ENCODE measurements at places on chromosomes 7 and 10.

DNA sequence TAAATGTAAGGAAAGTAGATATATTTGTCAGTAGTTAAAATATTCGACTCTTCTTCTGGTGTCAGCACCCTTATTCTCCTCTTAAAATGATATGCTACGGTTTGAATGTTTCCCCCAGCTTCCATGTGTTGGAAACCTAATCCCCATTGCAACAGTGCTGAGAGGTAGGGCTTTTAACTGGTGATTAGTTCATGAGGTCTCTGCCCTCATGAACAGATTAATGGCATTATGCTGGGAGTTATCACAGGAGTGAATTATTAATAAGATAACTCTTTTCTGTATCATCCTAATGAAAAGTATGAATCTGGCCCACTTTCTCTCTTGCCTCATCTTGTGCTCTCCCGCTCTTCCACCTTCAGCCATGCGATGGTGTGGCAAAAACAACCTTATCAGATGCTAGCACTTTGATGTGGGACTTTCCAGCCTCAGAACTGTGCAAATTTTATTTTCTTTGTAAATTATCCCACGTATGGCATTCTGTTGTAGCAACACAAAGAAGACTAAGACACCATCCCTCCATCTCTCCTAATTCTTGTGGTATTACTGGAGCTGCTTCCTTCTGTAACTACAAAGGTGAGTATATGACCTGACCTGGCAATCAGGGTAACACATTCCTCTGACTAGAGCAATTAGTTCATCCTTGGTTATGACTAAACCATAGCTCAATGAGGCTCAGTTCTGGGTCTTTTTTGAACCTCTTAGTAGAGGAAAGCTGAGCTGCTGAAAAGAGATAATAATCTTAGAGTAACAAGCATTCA is 171.1 kb upstream of the TMEM196 start:
- DNase-seq, result no peak

DNA sequence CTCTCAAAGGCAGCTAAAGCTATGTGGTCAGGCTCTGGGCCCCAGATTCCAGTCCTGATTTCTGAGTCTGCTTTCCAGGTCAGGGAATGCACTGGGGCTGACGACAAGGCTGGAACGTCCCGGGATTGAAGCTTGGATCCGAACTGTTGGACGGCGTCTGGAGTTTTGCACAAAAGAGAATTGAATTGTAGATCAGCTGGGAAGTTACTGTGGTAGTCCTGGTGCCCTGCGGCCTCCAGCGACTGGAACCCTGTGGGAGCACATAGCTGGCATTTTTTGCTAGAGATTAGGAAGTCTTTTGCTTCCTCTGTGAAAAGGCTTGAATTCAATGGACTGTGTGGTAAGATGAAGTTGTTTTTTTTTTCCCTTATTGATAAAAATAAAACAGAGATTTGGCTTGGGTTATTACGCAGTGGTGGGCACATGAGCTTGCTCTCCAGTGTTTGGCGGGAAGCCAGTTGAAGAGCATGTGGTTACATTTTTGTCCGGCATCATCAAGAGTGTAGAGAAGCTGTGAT is at the start of gene HK1:
HK1 (plus strand) TSS at position 51 of the 518 bp plus-strand sequence.
- no peak for DNase-seq

GRCh38 chr7:18212758-18213157 is 185.1 kb upstream of the PRPS1L1 start:
- DNase-seq, result no peak

DNA sequence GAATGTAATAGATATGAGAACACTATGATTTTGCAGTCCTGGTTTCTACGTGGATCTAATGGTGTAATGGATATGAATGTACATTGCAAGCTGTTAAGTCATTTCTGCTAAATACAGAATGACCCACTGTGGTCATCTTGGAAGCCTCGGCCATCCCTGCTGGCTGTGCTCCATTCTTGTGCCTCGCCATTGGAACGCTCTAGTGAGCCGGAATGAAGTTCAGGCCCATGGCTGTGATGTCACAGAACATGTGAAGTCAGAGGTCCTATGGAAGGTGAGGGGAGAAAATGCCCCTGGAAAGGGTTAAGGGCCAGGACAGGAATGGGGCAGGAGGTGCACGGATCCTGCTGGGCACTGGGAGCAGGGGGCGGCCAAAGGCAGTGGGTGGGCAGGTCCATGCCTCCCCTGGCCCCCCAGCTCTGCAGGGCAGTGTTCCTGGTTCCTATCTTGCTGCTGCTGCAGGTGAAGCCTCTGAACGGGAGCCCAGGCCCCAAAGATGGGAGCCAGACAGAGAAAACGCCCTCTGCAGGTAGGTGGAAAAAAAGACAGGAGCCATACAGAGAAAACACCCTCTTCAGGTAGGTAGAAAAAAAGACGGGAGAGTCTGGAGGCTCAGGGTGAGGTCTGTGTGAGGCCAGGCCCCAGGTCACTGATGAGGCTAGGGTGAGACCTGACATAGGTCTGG is at the start of gene LLCFC1:
LLCFC1 (plus strand) TSS at position 259 of the 685 bp plus-strand sequence; CDS start at position 397, 138 bp downstream.
- no peak for DNase-seq

DNA sequence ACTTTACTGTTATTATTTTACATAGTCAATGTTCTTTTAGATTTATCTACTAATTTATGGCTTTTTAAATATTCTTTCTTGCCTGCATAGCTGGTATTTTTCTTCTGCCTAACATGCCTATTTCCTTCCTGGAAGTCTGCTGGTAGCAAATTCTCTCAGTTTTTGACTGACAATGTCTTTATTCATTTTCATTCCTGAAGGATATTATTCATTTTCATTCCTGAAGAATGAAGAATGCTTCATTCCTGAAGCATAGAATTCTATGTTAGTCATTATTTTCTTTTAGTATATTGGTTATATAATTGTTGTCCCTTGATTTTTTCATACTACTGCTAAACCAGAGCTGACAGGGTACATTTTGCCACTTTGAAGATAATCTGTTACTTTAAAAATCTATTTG is 41.8 kb downstream of the TMEM168 start:
- no peak for DNase-seq

DNA sequence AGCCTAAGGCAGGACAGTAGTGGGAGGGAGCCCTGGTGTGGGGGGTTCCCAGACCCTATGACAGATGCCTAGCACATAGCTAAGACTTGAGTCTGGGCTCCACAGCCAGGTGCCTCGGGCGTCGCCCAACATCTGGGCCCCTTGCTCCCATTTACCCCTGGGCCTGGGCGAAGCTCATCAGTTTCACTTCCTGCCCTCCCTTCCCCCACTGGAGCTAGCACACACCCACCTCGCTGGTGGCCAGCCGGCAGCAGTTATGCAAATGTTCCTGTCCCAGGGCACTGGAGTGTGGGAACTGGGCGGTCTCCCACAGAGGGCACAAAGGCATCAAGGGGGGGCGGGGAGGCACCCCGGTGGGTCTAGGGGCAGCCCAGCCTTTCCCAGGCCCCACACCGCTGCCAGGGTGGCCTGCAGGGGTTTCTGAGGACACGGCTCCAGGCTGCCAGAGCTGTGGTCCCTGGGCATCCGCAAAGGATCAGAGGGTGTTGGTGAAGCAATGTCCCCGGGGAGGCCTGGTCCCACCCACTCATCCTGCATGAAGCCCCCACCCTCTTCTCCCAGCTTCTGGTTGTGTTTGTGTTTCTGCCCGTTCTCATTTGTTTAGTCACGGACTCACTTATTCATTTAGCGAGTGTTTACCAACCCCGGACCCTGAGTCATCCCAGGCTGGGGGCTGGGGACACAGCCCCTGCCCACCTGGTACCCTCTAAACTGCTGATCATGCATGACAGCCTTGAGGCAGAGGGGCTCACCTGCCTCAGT is 20.4 kb downstream of the SH2B2 start:
- peak; percentile 96 for DNase-seq

DNA sequence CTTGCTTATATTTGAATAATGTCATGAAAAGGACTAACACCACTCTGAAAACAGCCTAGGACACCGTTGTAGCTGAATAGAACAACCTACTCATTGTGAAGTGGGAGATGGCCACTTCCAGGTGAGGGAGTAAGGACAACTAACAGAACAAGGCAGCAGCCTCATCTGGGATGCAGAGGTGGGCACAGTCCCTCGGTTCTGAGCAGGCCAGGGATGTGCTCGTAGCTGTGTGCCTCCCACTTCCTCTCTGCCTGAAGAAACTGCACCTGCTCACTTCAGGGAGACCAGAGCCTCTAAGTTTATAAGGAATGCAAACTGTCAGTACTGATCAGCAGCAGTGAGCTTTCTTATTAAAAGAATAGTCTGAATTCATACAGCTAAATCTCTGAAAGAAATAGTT is 2.5 kb downstream of the VSTM4 start:
- no peak for DNase-seq

GRCh38 chr7:102832674-102833073 is 80.1 kb upstream of the LRRC17 start:
- DNase-seq, result no peak

DNA sequence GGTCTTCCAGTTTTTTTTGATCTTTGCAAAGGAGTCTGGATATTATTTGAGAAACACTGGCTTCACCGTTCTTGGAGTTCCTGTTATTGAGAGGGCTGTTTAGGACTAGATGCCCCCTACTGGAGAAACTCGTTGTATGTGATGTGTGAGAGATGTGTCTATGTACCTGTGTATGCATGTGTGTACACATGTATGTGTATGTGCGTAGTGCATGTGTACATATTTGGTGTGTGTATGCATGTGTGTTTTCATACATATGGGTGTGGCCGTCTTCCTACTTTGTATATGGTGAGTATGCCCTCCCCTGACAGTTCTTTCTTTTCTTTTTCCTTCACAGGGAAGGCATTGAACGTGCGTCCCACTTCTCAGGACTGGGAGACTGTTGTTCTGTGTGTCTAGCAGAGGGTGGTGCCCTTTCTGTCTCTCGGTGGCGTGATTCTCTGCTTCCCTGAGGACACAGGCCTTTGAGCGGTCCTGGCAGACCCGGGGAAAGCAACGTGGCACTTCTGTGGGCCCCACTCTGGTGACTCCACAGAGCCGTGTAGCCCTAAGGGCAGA is 3.0 kb upstream of the CALHM3 start:
- DNase-seq, result no peak

- DNase-seq, result no peak
Observed at GRCh38 chr7:139799586-139799985, 21.8 kb upstream of the HIPK2 start.

GRCh38 chr10:3468919-3469638 is 296.5 kb upstream of the PITRM1 start:
- DNase-seq, result no peak

- DNase-seq, result no peak
Observed at GRCh38 chr10:4334871-4335270, 491.1 kb upstream of the AKR1E2 start.

DNA sequence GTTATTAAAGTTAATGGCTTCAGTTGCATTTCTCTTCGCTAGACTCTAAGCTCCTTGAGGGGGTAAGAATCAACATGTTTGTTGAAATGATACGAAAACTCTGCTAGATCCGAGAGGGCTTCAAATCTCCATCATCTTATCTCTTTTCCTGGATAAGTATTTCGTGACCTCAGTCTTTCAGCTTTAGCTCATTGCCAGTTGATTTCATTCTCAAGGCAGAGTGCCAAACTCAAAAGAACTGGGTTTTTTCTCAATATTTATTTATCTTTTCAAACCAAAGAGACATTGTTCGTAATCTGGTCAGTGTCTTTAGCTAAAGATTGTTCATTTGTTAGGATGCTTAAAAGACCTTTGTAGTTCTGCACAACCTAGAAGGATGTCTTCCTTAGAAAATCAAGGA is 108.9 kb downstream of the ARID5B start:
- DNase-seq, result no peak

- no peak for DNase-seq
Observed at GRCh38 chr7:42475082-42475481, 238.1 kb upstream of the GLI3 start.

- peak; percentile 54 for DNase-seq
Observed at GRCh38 chr10:8130973-8131911, 76.8 kb downstream of the GATA3 start.

GRCh38 chr10:102059987-102060386 is 4.0 kb upstream of the ARMH3 start:
- no peak for DNase-seq

GRCh38 chr10:28778524-28778923 is 101.2 kb downstream of the BAMBI start:
- no peak for DNase-seq

DNA sequence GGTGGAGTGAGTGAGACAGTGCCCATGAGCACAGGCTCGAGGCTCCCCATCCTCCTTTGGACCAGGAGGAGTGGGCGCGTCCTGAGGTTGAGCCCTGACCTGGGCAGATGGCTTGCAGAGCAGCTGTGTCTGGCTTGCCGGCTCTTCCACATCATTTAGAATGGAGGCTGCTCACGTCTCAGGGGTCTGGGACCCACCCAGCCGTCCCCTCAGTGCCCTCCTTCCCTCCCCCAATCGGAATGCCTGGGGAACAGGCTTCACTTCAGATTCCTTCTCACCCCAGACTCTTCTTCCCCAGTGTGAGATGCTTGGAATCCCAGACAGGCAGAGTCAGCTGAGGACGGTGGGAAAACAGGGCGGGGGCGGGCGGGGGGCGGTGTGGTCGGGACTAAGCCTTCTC is 968.6 kb upstream of the ZNF722 start:
- DNase-seq, result no peak

DNA sequence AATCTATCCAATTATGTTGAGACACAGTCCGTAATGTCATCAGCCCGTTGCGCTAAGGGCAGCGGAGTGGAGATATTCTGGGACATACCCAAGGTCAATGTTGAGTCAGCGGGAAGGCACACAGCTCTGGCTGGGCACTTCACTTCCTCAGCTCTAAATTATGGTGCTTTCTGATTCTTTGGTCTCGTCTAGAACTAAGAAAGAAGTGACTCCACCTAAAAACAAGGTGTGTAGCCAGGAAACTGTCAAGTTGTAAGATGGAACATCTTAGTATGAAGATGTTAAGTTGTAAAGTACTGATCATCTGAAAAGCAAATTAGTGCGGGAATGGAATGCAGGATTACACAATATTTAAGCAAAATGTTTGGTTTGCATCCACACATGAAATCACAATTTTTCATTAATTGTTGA is 43.1 kb downstream of the BAIAP2L1 start:
- no peak for DNase-seq

GRCh38 chr10:48477616-48478015 is 127.3 kb downstream of the ARHGAP22 start:
- no peak for DNase-seq

GRCh38 chr10:35339942-35340341 is 3.6 kb downstream of the CCNY start:
- peak; percentile 65 for DNase-seq

- DNase-seq, result no peak
Observed at GRCh38 chr7:15330943-15331342, 230.9 kb downstream of the AGMO start.

DNA sequence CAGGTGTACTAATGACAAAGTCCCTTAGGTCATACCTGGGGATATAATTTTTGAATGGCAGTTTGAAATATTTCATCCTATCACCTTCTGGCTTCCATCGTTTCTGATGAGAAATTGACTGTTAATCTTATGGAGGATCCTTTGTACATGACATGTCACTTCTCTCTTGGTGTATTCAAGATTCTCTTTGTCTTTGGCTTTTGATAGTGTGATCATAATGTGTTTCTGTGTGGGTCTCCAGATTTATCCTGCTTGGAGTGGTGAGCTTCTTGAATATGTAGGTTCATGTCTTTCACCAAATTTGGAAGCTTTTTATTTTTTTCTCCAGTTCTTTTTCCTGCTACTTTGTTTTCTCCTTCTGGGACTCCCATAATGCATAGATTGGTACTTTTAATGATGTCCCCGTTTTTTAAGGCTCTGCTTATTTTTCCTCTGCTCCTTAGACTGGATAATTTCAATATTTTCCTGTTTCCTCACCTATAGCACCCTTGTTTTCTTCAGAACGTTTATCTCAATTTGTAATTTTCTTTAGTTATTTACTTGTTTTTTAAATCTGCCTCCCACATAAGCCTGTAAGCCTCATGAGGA is 4.4 kb downstream of the RBM33 start:
- no peak for DNase-seq

Measured in GM12878 (cell line).